ENCODE measurements at places on chromosomes 3 and 15.

GRCh38 chr3:98359250-98359649 lies 5.6 kb downstream of the OR5K4 start:
- no peak for DNase-seq

GRCh38 chr3:186526256-186526606 lies 17.9 kb downstream of the CRYGS start:
- no peak for DNase-seq

GRCh38 chr15:71096676-71097075 lies 18.6 kb upstream of the THSD4 start:
- no peak for DNase-seq

- DNase-seq = no peak
Observed at GRCh38 chr3:65996589-65996988, 42.1 kb downstream of the MAGI1 start.

Measured in central memory CD4-positive, alpha-beta T cell (primary cell).